Stimulated activated CD4-positive, alpha-beta T cell treated with anti-CD3 and anti-CD28 coated beads, Interleukin-2, amount 100 ng/mL, for 48 hours (primary cell): ENCODE measurements at places on chromosomes 7 and 10.

DNA sequence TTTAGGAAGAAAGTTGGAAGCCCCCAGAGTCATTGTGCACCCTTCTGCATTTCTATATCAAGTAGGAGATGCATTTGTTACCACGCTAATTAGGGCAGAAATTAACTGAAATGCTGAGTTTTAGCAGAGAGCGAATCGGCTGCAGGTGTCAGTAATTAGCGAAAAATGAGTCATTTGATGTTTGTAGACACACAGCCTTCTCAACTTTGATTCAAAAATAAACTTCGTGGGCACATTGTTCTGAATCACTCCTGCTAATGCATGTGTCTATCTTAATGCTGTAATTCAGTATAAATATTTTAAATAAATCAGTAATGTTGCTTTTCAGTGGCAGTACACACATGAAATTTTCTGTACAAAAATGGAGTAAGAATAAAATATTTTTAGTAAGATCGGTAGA is 109.5 kb upstream of the CARD11 start:
- DNase-seq = no peak

DNA sequence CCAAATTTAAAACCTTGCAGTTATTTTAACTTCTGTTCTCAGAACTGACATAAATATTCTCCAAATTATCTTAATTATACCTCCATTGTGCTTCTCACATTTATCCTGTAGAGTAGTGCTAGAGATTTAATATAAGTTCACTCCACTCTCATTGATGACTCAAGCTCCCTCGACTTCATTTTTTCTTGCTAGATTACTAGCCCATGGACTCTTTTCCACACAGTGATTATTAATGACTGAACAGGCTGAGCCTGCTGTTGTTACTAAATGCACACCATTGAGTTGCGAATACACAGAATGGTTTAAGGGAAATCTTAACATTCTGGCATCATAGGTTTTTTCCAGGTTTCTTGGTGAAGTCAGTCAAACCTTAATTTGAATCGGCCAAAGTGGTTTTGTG is 179.5 kb upstream of the AKR1E2 start:
- no peak for DNase-seq

- no peak for DNase-seq
Measured at GRCh38 chr10:125213541-125214282, 53.3 kb upstream of the CTBP2 start.

DNA sequence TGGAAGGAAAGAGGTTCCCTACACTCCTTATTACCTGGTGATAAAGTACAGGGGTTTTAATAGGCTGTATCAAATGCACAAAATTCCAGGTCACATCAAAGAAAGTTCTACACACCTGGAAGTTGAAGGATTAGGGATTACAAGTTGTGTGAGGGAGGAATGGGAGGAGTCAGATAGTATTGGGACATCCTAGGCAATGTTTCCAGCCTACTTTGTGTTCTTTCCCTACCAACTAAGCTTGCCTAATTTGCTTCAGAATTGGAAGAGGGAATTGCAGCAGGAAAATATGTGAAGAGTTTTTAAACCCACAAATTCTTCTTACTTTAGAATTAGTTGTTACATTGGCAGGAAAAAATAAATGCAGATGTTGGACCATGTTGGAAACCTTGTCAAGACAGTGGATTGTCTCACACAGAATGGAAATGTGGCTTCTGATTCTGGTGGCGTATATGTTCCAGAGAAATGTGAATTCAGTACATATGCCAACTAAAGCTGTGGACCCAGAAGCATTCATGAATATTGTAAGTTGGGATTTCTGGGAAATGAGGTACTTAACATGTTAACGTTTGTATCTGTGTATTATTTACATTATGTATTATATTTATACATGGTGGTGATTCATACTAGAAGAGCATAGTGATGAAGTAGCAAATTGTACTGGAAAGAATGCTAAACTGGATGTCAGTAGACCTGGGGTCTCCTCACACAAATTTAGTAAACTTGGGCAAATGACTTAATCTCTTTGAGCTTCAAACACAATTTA is at the start of gene LIPM:
Gene LIPM, plus strand, starts transcription at position 208 of the 763 bp plus-strand sequence. Its CDS starts 167 bp downstream, at position 375.
- no peak for DNase-seq

- DNase-seq = no peak
Measured at GRCh38 chr7:133983685-133984419, 143.3 kb upstream of the LRGUK start.

DNA sequence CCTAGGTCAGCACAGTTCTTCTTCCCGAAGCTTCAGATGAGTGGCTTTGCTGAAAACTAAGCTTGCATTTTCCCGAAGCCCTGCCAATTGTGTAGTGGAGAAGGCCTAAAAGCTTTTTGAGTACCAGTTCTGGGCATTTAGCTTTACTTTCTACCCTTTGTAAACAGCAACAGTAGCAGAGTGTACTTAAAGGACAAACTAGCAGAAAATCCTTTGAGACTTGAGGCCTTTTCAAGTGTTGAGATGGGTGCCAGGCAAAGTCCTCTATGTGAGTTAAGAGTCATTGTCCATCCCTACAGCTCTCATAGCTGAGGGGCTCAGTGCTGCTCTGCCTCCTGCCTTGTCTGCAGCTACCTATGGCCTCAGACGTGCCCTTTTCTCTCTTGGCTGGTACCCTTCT is 368.2 kb downstream of the CCSER2 start:
- DNase-seq = no peak

DNA sequence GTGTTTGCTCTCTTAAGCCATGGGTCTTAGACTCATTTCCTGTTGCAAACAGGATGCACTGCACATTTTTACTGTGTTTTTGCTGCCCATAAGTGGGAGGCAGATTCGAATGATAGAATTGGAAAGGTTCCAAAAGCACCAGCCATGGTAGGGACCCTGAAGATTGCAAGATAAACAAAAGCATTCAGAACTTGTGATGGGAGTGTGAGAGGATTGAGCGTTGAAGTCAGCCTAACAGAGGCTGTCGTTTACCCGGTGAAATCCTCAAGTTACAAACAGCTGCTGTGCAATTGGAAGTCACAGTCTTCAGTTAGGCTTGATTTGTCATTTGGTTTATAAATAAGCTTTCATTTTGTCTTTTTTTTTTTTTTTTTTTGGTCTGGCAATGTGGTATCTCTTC is 192.7 kb upstream of the MKI67 start:
- DNase-seq = no peak

DNA sequence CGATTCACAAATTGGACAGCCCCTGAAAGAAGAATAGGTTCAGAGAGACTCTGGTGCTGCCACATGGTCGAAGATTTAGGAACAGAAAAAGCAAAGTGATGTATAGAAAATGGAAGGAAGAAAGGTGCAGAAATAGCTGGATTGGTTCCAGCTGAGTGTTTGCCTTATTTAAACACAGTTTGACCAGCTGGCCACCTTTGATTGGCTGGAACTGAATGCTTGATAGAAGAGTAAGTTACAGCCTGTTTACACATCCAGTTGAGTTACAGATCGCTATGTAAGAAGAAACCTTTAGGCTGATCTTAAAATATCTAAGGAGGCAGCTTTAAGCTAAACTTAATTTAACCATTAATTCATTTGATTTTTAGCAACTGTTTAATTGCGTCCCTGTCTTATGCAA is 40.3 kb upstream of the KAT6B start:
- no peak for DNase-seq

DNA sequence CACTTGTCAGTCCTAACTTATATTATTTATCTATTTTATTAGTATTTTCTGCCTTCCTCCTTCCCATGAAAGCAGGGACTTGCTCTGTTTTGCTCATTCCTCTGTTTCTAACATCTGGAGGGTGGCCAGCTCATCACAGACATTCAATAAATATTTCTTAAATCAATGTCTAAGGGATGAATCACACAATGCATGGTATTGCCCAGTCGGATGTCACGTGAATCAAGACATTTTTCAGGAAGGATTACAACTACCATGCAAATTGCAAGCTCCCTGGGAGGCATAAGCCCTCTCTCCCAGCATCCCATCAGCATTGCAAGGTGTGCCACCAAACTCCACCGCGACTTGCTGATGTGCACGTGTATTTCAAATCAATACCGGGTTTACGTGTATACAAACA is 146.6 kb upstream of the RNF32 start:
- no peak for DNase-seq

GRCh38 chr7:114155116-114156110 is 236.6 kb upstream of the PPP1R3A start:
- no peak for DNase-seq

- DNase-seq = no peak
Measured at GRCh38 chr10:18879284-18879683, 169.3 kb upstream of the MALRD1 start.

- DNase-seq = no peak
Measured at GRCh38 chr7:113374955-113375354, 256.6 kb upstream of the SMIM30 start.

GRCh38 chr10:27695088-27695487 is 50.5 kb downstream of the MKX start:
- DNase-seq = no peak

DNA sequence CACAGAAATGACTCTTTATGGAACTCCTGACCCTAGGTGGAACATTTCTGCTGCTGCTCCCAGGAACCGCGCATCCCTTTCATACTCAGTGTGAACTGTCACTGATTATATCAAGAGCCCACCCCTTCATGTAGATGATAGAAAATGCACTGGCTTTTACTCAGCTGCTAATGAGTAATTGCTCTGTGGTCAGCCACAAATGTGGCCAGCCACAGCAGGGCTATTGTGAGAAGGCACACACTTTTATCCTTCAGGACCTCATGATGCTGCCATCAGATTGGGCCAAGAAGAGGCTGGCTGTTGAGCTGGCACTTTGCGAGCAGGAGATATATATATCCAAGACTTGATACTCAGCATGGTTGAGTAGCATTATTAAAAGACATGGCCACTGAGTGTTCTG is 124.7 kb downstream of the CFAP58 start:
- no peak for DNase-seq
